ENCODE measurements at places on chromosomes 16 and 17. TPM values are rescaled to one million over a fixed set of nuclear protein-coding genes. Genes with fewer than 3 reads are reported as not detected.

PPL gene
- not detected for total RNA-seq

DNA sequence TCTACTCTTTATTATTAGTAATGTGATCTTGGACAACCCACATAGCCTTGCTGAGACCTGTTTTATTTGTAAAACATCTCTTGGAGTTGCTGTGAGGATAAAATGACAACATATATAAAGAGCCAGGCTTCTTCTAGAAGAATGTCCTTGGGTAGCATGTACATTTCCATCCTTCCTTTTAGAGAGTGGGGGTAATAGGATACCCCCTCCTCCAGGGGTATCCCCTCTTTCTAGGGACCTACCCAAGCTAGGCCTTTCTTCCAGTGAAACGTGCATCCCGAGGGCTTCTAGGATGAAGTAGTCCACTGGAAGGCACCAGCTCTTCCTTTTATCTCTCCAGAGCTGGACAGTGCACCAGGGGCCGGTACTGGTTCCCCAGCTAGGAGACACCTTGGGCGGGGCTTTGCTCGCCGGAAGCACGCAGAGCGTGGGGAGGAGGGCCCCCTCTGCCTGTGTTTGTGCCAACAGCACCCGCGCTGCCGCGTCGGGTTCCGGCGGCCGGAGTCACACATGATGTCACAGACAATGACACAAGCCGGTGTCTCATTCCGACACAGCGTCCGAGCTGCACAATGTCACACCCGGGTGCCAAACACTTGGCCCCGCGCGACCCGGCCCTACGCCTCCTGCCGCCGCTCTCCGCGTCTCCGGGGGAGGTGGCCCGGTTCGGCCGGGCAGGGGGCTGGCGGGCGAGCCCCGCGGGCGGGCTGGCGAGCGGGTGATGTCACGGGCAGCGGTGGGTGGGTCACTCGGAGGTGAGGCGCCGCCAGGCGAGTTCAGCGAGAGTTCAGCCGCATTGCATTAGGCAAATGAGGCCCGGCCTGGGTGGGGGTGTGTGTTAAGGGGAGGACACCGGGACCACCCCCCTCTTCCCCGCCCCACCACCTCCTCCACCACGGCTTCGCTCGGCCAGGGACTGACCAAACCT is 23.4 kb downstream of the GJD3 start:
- H3K4me3 ChIP-seq, result peak overlapping the region; percentile 70
- no peaks in the 10 kb centered on the region for H3K27me3 ChIP-seq
- DNase-seq, result peak; percentile 95
- peak overlapping the region; percentile 88 for H3K27ac ChIP-seq
- peaks cover 85% of the 10 kb centered on the region for H3K4me1 ChIP-seq

TBC1D3E gene
- total RNA-seq, result 6.1 TPM

GRCh38 chr17:9855036-9855435 is 29.3 kb downstream of the GLP2R start:
- H3K27ac ChIP-seq, result no peak overlapping the region
- no peak overlapping the region for H3K4me3 ChIP-seq
- no peak for DNase-seq
- no peaks in the 10 kb centered on the region for H3K4me1 ChIP-seq
- H3K27me3 ChIP-seq, result no peaks in the 10 kb centered on the region
- H3K36me3 ChIP-seq, result no peaks in the 10 kb centered on the region

- no peak overlapping the region for H3K4me3 ChIP-seq
- H3K4me1 ChIP-seq, result no peaks in the 10 kb centered on the region
- no peak overlapping the region for H3K27ac ChIP-seq
- no peaks in the 10 kb centered on the region for H3K27me3 ChIP-seq
- no peak for DNase-seq
These were observed 42.3 kb downstream of the FZD2 start for GRCh38 chr17:44599298-44600175.
